ENCODE measurements at places on chromosomes 16 and 17.

GRCh38 chr17:73494950-73495349 is 149.3 kb downstream of the SDK2 start:
- DNase-seq, result no peak

DNA sequence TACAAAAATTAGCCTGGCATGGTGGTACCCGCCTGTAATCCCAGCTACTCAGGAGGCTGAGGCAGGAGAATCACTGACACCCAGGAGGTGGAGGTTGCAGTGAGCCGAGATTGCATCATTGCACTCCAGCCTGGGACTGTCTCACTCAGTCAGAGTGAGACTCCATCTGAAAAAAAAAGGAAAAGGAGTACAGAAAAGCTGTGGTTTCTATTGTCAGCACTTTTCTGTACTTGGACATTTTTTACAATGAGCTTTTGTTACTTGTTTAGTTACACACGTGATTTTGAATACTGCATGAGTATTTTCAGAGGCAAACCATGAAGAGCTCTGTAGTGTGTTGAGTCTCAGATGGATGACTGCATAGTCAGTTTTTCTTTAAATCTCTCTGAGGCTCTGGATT is 26.3 kb downstream of the ZC3H18 start:
- DNase-seq, result no peak

- no peak for DNase-seq
These were observed 302.2 kb downstream of the FOXL1 start for GRCh38 chr16:86880316-86881117.

- no peak for DNase-seq
These were observed 142.1 kb downstream of the HS3ST3B1 start for GRCh38 chr17:14442798-14443528.

DNA sequence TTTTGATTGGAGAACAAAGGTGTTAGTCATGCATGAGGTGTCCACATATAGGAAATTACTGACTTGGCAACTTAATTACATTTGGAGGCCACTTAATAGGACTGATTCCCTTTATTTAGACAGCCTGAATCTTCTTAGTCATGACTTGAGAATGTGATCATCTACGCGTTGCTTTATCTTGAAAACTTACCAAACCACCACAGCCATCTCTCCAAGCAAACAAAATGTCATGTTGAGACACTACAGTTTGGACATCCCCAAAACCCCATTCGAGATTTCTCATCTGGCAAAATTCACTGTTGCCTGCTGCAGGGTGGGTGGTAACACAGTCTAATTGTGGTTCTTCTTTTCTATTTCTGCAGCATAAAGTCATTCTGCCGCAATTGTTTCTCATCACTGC is 176.5 kb upstream of the CDH5 start:
- peak; percentile 50 for DNase-seq

Data from right atrium auricular region (tissue), 2 donors.